ENCODE measurements at places on chromosomes 5 and 9.
A peak's percentile ranks its signal among the peaks of the same experiment; 100 is the strongest.

DNA sequence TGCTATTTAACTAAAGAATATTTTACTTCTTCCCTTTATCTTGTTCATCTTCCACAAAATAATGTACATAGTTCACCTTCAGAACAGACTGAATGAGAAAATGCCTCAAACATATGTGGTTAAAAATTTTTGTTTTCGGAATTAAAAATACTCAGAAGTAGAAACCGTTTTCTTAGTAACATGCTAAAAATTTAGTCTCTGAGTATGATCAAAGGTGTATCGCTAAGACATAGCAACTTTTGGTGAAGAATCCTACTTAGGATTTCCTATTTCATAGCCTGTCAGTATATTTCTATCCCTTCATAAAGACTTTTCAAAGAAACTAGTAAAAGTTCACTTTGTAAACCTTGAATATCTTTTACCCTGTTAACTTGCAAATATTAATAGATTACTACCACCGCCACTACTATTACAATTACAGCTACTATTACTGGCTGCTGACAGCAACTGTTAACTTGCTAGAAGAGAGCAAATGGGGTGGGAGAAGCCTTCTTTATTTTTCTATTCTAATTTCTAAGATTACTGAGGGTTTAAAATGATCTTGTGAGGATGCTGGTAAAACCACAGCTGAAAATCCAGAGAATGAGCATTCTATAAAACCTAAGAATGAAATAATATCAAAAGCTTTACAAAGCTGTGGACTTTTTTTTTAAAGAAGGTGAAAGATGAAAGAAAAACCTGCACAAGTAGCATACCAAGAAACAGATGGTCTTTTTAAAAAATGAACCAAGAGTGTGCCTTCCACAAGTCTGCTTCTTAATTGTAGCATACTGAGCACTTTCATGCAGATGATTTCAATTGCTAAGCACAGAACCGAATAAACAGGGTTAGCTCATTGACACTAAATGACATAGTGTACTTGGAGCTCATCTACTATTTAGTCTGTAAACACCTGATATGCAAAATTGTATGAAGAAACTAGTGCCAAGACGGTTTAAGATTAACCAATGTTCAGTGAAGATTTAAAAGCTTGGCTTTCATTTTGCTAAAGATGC lies 246.3 kb upstream of the EFNA5 start:
- DNase-seq = no peak

DNA sequence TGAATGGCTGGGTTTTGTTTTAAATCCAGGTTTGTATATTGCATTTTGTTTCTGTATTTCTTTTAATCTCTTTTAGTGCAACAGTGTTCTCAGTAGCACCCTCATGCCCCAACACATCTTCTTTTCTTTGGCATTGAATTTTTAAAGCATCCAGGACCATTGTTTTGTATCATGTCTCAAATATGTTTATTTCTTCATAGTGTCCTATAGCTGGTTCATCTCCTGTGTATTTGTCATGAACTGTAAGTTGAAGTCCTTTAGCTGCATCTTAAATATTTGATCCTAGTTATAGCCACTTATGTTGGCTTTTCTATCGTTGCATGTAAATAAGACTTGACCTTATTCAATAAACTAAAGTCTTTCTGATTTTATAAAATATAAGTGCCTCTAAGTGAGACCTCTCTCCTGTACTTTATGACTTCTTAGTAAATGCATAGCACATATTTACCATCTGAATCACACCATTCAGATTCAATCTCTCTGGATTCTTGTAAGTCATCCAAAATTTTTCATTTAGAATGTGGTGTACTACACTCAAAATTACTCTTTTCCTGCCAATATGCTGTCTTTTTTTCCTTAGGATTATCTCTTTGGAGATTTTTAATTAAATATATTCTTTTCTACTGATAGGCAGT lies 21.0 kb upstream of the ERCC6L2 start:
- no peak for DNase-seq

GRCh38 chr5:83726912-83727311 lies 6.3 kb upstream of the HAPLN1 start:
- DNase-seq = no peak

- no peak for DNase-seq
These were observed 21.0 kb downstream of the MLLT3 start for GRCh38 chr9:20601292-20601691.

DNA sequence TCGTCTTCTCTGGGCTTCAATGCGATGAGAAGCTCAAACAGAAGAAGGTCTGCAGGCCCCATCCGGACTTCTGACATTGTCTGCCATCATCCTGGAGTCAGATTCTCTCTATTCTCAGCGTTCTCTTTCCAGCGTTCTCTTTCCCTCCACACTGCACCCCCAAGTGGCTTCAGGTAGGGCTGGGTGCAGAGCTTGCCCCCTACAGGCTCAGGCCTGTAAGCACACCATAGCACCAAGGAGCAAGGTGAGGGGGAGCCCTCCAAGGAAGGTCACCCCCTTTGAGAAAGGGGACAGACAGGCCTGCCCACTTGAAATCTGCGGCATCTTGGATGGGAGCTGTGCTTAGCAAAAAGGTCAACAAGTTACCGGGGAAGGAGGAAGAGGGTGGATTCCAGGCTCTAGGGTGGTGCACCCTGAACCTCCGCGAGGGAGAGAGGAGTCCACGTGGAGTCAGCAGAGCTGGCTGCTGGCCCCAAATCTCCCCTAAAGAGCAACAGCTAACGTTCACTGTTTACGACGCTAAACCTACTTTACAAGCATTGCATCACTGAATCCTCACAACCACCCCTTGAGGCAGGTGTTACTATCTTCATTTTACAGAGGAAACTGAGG lies 27.5 kb downstream of the GPX3 start:
- DNase-seq = peak; percentile 34

DNA sequence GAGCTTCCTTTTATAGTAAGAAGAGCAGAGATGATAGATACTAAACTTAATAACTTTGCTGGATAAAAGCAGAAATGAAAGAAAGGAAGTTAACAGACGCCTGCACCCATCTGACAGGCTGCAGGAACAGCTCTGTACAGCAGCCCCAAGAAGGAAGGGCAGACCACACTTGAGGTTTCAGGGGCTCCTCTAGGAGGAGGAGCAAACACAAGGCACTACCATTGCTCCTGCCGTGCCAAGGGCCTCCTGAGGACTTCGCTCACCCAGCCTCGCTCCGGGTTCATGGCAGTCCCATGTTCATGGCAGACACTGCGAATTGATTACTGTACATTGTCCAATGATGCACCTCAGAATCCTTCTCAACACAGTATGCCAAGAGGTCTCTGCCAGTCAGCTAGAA lies 85.1 kb downstream of the AMBP start:
- DNase-seq = no peak

GRCh38 chr9:77604316-77604715 lies 43.8 kb downstream of the GNA14 start:
- DNase-seq = no peak

GRCh38 chr9:125284855-125285254 lies 23.2 kb downstream of the GAPVD1 start:
- DNase-seq = no peak

DNA sequence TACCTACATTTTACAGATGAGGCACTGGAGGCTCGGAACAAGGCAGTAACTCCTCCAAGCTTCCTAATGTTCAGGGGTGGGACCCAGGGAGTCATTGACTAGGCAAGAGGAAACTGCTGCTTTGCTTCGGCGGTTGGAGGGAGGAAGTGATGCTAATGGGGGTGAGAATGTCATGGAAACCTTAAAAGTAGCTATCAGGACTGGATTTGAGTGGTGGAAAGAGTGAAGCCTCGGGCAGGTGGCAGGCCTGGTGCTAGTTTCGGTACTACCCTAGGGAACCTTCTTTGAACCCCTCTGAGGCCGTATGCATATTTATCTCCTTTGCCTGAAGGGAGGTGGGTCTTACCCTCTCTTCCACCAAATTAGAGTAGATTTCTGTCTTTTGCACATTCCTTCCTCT lies 1.6 kb downstream of the BSPRY start:
- no peak for DNase-seq

DNA sequence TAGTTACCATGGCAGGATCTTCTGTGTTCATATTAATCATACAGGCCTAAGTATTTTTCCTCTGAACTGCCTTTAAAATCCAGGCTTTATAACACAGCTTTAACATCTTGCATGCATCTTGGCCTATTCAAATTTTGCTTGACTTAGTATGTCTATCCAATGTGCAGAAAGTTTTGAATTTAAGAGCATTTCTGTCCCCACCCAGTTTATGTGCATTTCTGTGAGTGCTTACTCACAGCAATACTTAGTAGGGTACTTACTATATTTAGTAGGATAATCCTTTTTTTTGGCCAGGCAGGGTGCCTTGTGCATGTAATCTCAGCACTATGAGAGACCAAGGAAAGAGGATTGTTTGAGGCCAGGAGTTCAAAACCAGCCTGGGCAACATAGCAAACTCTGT lies 18.0 kb downstream of the UHRF2 start:
- DNase-seq = no peak

GRCh38 chr5:27682600-27682999 lies 644.2 kb upstream of the CDH9 start:
- DNase-seq = no peak

GRCh38 chr9:8025551-8025950 lies 226.0 kb upstream of the DMAC1 start:
- no peak for DNase-seq

DNA sequence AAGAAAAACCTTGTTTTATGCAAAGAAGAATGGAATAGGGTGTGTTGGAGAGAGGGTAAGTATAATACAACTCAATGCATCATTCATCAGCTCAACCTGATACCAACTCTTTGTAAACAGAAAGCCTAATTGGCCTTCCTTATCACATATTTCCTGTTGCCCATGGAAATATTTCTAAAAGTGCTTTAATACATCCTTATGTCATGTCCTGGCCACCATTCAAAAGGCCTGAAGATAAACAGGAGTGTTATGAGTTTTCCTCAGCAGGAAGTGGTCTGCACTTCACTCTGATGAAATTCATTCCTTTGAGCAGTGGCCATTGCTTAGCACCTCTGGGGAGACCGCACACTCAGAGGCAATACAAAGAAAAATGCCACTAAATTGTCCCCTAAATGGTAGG lies 511.2 kb downstream of the SEMA5A start:
- DNase-seq = no peak

DNA sequence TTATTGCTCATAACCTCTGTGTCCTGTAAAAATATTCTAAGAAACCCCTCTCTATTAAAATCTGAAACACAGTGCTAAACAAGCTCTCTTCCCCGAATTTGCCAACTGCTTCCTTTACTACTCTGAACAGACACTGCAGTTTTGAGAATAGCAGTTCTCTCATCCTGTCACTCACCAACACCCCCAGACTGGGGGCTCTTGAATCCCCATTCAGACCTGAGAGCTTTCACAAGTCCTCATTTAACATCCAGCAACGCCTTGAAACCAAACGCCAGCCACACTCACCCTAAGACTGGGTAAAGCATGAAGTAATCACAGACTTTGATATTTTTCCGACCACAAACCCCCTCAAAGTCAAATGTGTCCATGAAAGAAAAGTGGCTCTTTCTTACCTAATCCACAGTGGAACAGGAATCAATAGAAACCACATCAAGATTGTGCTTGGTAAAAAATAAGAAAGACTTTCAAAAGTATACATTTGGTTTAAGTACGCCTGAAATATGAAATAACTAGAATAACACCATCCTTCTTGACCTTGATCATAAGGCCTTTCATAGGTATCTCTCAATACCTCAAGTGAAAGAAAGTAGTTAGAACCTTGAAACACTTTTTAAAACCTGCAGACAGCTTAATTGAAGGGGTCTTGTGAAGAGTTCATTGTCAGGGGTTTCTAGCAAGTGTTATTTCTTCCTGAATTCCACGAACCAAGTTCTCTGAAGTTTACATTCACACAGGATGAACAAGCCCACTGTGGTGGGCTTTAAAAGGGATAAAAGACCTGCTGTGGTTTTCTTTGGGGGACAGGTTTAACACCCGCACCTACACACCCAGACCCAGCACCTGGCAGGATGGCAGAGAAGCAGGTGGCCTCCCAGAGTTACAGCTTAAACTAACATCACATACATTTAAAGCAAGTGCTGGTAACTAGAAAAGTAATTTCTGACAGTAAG lies 412.6 kb downstream of the MLLT3 start:
- no peak for DNase-seq

DNA sequence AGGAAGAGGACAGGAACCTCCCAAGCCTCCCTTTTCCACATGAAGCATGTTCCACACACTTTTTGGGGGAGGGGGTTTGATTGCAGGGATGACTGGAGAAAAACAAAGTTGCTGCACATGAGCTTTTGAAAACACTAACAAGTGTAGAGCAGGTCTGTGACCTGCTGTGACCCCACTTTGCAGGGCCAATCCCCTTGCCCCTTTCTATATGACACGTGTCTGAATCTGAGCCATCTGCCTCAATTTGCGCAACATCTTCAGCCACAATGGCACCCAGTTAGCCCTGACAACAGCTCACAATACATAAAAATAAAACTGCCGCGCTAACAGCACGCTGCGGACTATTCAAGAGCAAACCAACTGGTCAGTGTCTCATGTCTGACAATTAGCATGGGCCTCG lies 227.8 kb upstream of the TBCA start:
- no peak for DNase-seq

DNA sequence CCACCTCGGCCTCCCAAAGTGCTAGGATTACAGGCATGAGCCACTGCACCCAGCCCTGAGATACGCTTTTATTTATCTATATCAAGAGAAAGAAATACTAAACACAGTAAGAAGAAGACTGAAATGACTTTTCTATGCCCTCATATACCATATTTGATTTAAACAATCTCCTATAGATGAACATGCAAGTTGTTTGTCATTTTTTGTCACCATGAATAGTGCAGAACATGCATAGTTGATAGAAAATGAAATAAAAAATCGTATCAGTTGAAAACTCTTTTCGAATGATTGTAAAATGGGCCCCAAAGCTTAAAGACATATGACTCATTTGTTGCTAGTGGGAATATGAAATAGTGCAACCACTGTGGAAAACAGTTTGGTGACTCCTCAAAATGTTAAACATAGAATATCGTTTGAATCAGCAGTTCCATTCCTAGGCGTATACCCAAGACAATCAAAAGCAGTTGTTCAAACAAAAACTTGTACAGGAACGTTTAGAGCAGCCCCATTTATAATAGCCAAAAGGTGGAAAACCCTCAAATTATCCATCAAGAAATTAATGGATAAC lies 61.4 kb upstream of the ANKH start:
- no peak for DNase-seq

DNA sequence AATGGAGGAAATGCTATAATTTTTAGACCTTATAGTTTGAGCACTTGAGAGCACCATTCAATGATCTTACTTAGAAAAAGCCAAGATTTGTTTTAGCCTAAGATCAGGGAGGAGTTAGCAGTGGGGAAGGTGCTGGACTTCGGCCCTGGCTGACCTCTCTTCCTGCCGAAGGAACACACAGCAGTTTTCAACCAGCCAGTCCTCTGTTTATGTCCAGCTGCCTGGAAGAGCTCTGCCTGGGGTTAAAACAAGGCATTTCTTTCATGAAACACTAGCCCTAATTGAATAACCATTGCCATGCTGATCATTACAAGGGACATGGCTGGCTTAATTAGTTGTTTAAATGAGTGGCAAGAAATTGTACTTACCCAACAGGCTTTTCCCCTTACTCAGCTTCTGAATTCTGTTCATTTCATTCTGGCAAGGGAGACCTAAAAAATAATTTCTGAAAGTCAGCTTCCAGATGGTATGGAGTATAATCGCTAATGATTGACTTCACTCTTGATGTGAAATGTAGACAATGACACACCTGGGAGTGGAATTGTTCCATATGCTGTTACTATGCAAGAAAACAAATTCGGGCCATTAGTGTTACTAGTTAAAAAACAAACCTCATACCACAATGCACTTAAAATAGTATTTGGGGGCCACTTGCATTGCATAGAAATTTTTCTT lies 514.2 kb downstream of the SPOCK1 start:
- no peak for DNase-seq

- DNase-seq = no peak
These were observed 20.2 kb downstream of the TLN1 start for GRCh38 chr9:35711501-35712428.

- DNase-seq = no peak
These were observed 7.2 kb downstream of the RNF145 start for GRCh38 chr5:159202151-159202550.
